CD4-positive, alpha-beta T cell treated with Interleukin-15 for 4 hours (primary cell): ENCODE measurements at places on chromosomes 2 and 18.

DNA sequence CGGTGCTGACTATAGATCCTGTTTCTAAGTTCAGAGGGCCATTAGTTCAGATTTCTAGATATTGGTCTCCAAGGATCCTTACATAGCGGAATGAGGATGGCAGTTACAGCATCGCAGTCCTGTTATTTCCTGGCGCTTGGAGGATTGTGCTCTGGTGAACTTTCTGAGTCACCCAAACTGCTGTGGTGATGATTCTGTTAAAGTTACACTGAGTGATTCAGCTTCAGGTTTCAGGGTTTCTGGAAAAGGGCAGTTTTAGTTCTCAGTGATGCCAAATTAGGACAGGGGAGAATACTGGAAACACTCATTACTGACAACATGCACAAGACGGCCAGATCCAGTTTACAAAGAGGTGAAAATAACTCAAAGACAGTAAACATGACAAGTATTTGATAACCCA, 52.1 kb upstream of the ANKRD62 start:
- no peak for DNase-seq

GRCh38 chr2:171522788-171523087, 464 bp downstream of the CYBRD1 start:
- DNase-seq, result no peak

DNA sequence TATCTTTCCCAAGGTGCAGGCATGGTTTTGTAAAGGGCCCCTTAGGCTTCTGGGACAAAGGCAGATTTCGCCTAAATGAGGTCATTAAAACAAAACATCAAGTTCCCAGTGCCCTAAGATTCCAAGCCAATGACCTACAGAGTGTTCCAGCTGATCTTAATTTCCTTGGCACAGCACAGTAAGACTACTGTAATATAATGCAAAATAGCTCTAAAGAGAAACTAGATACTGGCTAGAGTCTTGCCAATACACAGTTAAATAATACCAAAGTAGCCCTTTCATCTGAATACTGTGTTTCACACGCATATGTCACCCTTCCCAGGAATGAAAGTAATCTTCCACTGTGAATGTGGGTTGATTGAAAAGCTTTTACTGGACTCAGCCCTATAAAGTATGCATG, 14.7 kb downstream of the GRB14 start:
- DNase-seq, result no peak

DNA sequence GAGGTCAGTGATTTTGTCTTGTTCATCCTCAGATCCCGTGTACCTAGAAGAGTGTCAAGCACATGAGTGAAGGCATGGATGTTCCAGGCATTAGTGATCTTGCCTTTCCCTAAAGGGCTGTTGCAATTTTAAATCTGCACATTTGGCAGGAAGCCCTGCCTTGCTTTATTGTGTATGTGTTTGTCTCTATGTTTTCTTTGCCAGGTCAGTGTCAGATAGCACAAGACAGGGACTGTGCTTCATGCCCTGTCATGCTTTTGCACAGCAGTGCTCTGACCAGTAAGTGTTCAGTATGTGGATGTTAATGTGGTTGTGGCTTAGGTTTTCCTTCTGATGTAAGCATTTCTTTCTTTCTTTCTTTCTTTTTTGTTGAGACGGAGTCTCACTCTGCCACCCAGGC, 131.5 kb downstream of the RGPD3 start:
- no peak for DNase-seq

- no peak for DNase-seq
Observed at GRCh38 chr2:127074358-127074757, 32.6 kb downstream of the BIN1 start.

DNA sequence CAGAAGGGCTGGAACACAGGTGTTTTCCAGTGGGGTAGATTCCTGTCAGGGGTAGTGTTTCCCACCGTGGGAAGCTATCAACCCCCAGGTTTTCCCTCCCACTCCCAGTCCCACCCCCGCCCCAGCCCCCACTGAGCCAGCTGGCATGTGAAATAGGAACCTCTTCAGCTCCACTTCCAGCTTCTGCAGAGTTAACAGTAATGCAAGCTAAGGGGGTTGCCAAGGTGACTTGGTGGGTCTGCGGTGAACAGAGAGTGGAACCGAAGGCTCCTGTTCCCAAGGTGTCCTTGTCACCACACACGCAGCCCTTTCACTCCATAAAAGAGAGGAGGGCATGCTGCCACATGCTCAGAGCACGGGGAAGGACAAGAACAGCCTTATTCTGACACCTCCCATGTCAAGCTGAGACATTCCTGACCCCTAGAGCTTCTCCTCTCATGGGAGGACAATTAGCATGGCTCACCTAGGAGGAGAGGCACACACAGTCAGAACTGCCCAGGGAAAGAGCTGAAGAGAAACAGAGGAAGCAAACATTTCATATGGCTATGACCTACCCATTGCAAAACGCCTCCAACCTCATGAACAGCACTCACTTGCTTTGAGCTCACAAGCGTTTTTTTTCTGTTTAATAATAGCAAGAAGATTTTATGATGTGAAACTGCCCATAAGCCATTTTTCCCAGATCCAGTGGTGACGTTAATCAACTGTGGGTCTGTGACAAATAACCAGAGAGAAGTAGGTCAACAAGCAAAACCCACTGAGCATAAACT, 39.8 kb upstream of the TBC1D8 start:
- no peak for DNase-seq

GRCh38 chr18:8942909-8943545, 159.5 kb upstream of the NDUFV2 start:
- no peak for DNase-seq

- no peak for DNase-seq
Observed at GRCh38 chr2:56372071-56372656, 188.4 kb downstream of the CCDC85A start.

DNA sequence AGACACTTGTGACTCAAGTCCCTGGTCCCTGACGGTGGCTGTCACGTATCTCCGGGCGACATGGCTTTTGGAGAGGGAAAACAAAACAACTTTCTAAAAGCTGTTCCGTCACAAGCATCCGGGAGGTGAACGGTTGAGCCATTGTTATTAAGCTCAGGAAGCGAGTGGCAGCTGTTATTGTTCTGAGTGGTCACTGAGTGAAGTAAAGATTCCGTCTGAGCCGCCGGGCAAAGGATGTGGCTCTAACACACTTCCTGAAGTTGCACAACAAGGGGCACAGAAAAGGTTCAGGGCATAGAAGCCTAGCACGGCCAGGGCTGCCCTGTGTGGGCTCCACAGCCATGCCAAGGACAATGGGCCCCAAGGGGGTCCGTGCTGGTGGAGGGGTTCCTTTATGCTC, 24.3 kb downstream of the INPP5D start:
- DNase-seq, result peak; percentile 49

DNA sequence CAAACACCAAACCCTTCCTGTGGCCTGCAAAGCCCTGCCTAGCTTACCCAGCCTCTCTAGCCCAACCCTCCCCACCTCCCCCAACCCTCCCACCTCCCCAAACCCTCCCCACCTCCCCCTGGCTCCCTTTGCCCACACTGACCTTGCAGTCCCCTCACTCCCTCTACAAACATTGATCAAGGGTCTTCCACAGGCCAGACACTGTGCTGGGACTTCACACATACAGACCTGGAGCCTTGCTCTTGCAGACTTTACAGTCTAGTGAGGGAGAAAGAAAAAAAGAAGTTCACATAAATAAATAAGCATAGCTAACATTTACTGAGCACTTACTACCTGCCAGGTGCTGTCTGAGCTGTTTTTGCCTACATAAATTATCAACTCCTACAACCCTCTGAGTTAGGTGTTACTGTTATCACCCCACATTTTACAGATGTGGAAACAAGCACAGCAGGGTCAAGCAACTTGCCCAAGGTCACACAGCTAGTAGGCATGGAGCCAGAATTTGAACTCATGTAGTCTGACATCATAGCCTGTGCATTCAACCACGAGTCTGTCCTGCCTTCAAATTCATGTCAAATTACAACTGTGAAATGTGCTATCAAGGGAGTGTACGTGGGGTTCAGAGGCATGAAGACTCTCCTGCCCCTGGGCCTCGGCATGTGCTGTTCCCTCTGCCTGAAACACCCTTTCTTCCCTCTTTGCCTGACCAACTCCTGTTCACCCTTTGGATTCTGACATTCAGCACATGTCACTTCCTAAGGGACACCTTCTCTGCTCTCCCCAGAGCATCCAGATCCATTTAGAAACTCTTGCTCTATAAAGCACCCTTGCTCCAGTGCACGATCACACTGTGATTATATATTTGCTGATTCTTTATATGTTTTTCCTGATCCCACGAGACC, 209.9 kb downstream of the TNS1 start:
- DNase-seq, result no peak

DNA sequence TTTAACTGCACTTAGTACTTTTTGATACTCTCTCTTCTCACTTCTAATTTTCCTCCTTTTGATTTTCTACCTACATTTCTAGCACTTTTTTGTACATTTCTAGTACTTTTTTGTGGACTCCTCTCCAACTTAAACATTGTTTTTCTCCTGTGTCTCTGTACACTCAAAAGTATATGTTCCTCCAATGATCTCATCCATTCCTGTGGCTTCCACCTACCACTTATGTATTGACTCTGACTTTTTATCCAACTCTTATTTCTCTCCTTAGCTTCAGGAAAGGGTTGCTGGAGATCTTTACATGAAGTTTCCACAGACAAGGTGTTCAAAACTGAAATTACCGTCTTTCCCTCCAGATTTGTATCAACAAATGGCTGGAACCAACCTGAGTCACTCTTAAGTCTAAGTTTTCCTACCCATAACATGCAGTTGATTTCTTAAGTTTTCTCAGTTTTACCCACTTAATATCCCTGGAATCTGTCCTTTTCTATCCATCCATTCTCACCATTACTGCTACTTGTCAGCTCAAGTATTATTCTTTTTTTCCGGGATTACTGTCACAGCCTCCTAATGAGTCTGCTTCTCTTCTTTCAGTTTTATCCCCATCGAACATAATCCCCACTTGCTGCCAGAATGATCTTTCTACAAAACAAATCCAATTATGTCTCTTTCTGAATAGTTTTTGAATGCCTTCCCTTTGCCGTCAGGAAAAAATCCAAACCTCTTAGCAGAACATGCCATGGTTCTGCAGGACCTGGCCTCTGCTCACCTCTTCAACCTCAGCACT, 22.6 kb upstream of the PELI1 start:
- DNase-seq, result no peak

DNA sequence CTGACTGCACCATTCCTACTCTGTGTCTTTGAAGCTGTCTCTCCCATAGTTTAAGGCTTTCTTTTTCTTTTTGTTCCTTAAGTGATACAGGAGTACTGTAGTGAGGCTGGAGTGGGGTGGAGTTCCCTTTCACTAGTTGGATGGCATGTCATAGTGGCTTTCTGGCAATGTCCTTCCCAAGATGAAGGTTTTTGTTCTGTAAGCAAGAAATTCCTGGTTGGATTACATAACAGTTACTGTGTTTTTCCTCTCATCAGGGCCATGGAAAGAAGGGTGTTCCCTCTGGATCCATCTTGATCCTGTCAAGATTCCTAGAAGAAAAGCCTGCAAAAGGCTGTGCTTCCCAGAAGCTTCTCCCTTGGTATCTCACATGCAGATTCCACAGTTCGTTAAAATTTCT, 84.2 kb downstream of the ACKR3 start:
- DNase-seq, result no peak

DNA sequence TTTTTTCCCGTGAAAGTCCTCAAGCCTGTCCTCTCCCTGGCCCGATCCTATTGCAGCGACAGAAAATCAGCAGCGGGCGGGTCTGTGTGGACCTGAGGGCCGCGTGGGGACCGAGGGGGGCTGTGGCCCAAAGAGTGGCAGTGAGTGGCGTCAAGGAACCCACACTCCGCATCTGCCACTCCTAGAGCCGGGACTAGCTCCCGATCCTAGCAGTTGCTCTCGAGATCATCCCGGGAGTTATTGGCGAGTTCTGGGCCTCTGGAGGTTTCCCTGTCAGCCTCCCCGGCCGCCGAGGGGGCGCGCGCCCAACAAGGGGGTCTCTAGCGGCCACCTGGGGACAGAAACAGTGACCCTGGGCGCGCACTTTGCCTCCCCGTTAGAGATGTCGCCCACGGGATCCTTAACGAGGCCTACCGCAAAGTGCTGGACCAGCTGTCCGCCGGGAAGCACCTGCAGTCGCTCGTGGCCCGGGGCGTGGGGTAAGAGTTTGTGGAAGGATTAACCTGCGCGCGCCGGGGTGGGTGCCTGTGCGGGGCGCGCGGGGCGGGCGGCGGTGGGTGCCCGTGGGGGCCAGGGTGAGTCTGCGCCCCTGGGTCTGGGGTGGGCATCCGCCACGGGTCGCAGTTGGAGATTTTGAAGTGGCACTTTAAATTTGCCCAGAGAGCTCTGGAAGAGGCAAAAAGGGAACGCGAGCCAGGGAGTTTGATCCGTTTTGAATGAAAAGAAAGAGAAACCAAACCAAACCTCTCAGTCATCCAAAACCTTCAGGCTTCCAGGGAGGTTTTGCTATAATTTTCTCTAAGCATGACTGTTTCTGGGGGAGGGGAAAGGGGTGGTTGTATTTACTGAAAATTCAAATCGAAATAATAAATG, 3.5 kb downstream of the ADCYAP1 start:
- no peak for DNase-seq

DNA sequence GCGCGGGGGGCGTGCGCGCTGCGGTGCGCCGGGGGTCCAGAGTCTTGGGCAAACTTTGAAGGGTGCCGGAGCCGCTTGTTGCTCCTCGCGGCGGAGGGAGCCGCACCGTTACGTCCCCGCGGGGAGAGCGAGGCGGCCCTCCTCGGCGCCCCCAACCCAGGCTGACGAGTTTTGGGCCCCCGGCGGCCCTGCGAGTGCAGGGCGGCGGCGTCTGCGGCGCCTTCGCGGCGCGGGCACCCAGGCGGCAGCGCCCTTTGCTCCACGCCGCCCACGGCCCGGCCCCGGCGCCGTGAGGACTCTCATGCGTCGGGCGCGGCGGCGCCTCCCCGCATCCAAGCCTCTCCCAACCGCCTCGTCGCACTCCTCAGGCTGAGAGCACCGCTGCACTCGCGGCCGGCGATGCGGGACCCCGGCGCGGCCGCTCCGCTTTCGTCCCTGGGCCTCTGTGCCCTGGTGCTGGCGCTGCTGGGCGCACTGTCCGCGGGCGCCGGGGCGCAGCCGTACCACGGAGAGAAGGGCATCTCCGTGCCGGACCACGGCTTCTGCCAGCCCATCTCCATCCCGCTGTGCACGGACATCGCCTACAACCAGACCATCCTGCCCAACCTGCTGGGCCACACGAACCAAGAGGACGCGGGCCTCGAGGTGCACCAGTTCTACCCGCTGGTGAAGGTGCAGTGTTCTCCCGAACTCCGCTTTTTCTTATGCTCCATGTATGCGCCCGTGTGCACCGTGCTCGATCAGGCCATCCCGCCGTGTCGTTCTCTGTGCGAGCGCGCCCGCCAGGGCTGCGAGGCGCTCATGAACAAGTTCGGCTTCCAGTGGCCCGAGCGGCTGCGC, 814 bp downstream of the FZD7 start:
- DNase-seq, result no peak

GRCh38 chr2:177676636-177677035, 284.1 kb downstream of the AGPS start:
- no peak for DNase-seq

GRCh38 chr2:241271706-241272302, 43.7 kb downstream of the HDLBP start:
- DNase-seq, result peak; percentile 45

- DNase-seq, result no peak
Observed at GRCh38 chr2:36330473-36331395, 24.8 kb upstream of the CRIM1 start.

GRCh38 chr2:45834372-45834771, 182.9 kb downstream of the PRKCE start:
- no peak for DNase-seq

GRCh38 chr2:36982467-36982866, 16.1 kb upstream of the STRN start:
- no peak for DNase-seq
